ENCODE measurements at places on chromosomes 6 and 20.

DNA sequence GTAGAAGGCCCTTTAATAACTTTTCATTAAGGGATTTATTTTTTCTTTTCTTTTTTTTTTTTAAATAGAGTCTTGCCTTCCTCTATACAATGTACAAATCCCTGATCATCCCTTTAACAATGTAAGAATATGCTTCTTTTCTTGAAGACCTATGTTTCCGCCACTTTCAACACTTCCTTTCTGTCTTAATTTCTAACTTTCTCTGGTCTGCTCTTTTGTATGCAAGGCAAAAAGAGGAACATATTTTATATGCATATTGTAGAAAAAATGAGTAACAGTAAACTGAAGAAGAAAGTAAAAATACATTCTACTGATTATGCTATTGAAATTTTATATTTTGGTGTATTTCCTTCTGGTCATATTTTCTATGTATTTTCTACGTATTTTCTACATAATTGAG is 484.7 kb downstream of the TFAP2B start:
- DNase-seq: no peak

- DNase-seq: no peak
Measured at GRCh38 chr6:38767560-38767959, 52.4 kb downstream of the DNAH8 start.

DNA sequence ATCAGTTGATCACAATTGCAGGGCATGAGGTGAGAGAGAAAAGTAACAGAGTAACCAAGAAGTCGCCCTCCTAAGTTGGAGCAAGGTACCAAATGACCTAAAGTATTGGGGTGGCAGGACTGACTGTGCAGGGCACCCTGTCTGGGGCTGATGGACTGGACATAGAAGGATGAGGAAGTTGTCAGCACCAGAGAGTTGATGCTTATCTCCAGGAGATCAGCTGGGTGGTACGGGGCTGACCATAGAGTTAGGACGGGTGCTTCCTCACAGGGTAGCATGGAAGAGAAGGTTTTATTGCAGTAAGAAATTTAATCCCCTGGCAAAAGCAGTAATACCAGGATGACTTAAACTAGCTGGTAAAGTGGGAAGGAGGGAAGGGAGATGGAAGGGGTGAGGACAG is 66.7 kb downstream of the TMEM170B start:
- peak; percentile 7 for DNase-seq

DNA sequence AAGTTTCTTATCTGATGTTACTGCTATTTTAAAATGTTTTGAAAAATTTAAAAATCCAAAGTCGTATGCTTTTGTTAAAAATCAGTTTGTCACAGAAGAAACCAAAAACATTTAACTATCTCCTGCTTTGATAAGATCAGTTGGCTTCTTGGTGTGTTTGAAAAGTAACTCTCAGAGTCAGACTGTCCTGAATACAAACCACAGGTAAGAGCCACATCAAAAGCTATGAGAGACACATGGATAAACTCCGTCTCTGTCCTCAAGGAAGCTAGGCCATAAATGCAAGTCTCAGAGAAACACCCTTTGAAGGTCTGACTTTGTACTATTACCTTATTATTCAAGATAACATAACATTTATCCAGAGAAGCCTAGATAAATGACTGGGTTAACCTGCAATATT is 7.7 kb downstream of the HBS1L start:
- DNase-seq: no peak

- peak; percentile 24 for DNase-seq
Measured at GRCh38 chr6:168148231-168148849, 69.3 kb upstream of the FRMD1 start.

DNA sequence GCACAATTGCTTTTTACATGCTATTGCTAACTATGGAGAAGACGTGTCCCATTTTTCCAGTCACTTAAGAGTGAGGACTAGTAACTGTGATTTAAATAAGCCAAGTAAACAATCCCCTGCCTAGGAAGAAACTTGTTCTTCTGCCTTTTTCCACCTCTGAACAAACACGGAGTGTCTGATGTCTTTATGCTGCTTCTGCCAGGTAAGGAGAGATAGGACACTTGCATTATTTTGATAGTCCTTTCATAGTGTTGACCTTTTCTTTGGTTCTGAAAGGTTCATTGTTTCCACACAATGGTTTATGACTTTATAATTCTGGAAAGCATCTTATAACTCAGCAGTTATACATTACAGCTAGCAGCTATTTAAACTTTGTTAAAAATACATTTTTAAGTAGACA is 8.4 kb downstream of the LRP11 start:
- no peak for DNase-seq

- no peak for DNase-seq
Measured at GRCh38 chr20:62947532-62948300, 4.8 kb upstream of the SLC17A9 start.

DNA sequence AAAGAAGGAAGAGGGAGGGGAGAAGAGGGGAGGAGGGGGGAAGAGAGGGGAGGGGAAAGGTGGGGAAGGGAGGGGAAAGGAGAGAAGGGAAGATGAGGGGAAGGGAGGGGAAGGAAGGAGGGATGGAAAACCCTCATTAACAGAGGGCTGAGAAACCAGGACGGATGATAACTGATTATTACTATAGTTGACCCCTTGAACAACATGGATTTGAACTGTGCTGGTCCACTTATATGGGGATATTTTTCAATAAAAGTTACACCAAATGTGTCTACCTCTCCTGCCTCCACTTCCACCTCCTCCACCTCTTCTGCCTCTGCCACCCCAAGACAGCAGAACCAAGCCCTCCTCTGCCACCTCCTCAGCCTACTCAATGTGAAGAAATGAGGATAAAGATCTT is 184.1 kb upstream of the ARID1B start:
- DNase-seq: no peak

DNA sequence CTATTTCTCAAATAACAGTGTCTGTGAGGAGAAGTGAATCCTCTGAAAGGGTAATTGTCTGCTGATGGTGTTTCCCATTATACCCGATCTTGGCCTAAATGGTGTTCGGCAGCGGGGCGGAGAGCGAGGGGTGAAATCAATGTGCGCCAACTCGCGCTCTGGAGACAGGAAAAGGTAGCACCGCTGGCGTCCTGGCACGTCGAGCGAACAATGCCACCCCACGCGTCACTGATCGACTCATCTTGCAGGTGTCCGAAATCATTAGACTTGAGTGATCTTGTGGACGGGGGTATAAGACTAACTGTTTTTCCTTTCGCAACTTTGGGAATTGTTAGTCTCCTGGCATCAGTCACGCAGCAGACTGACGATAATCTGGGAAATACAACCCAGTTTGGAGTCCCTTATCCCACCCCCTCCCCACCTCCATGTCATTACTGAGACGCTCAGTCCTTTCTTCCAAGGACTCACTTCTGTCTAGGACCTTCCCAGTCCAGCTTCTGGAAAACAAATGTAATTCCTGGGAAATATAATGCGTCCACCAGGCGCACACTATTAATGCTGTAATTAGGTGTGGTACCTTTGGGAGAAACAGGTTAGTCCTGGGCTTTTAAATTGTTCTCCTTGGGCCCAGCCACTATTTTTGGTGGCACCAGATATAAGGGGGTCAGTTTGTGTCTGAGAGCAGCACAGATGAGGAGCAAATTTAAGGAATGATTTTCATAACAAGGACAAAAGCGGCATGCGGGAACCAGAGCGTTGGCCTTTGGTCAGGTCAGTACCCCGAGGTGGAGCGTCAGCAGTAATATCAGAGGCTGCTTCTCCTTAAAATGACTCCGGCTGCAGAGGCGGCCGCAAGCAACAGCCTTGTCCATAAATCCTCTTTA is 2.3 kb downstream of the LINC00237 start:
- no peak for DNase-seq

GRCh38 chr6:53090576-53090975 is 25.4 kb downstream of the FBXO9 start:
- no peak for DNase-seq

- no peak for DNase-seq
Measured at GRCh38 chr20:23013429-23013828, 21.7 kb upstream of the SSTR4 start.

DNA sequence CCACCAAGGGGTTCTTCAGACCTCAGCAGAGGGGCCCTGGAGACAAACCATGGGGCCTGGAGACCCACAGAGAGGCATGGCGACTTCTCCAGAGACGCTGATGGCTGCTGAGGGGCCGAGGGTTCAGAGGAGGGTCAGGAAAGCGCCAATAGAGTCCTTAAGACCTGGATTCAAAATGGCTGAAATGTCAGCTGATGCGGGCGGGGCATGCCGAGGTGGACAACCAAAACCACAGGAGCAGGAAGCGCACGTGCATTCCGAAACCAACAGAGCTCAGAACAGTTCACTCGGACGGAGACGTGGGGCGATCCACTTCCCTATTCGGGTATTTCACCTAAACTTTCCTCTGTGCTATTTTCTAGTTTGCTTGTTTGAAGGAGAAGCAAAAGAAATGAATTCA is 99.9 kb upstream of the RIN2 start:
- no peak for DNase-seq

DNA sequence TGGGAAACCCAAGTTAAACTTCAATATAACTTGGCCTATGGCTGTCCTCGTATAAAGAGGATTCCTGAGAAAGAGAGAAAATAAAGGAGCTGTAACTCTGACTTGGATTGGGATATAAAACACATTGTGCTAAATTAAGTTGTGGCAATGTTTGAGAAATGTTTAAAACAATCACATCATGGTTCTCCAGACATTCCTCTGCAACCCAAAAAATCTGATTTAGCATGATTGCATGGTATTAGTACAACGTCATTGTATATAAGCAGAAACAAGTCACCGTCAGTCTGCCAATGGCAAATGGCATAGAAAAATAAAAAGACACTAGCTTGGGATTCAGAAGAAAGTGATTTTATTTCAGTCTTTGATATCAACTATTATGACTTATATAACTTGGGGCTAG is 140.2 kb upstream of the FAM83B start:
- DNase-seq: no peak

DNA sequence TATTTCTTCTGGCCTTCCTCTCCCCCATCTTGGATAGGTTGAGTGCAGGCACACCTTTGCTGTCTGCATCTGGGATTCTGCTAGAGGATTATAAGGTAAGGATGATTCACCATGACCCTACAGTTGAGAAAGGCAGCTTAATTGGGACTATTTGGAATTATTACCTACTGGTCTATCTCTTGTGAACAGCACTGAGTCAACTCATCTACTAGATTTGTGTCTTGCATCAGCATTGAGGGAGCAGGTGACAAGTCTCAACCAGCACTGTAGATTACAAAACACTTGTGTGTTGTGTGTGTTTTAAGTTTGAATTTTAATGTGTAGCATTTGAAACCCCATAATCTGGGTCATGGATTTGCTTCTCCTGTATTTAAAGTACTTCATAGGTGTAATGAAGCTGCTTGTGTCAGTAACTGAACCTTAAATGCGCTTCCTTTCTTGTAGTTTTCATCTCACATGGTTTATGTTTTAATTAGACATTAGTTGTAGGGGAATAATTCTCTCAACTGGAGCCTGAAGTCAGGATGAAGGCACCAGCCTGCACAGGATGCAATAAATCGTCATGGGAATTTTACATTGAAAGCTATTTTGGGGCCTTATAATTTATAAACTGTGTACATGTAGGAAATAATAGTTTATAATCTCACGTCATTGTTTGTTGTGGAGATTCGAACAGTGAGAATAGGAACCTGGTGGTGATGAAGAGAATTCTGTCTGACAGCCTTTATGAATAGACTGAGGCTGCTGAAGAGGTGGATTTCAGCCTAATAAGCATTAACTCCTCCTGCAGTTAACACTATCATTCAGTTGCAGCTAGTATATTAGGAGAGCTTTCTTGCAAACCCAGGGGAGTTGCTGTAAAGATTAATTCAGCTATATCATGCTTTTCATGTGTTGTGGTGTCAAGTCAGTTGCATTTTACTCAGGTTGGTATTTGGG is 125.1 kb downstream of the JARID2 start:
- no peak for DNase-seq

- no peak for DNase-seq
Measured at GRCh38 chr20:14470977-14471661, 133.7 kb upstream of the FLRT3 start.

DNA sequence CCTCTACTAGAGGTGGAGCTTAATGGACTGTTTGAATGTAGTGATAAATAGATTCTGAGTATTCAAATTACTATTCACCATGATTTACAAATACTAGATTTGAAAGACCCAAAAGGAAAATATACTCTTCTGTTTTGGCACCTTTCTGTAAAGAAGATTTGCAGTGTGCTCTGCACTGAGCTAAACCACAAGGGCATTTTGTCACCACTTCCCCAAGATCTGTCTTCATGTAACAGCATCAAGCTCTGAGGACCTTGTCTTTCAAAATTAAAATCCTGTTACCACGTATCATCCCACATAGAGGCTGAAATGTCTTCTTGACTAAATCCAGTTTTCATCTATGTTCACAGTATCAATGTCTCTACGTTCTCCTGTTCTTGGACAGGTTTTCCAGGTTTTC is 3.3 kb upstream of the PGK2 start:
- DNase-seq: no peak

GRCh38 chr20:45892828-45893500 is 1.8 kb downstream of the CTSA start:
- DNase-seq: no peak

DNA sequence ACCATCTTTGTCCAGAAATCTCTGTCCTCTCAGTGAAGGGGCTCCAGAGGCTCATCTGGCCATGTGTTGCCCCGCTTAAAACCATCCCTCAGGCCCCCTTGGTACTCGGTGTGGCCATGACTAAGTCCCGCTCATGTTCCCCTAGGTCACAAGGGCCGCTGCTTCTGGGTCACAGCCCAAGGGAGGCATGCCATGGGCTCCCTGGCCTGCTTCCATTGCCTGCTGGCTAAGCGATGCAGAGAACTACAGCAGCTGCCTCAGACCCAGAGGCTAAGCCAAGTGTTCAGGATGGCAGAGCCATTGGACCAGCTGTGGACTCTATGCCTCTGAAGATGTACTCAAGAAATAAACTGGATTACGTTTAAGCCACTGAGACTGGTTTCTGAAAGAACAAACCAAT is 95.5 kb downstream of the ZFP64 start:
- DNase-seq: no peak

GRCh38 chr6:10151144-10151915 is 263.5 kb downstream of the TFAP2A start:
- DNase-seq: no peak

DNA sequence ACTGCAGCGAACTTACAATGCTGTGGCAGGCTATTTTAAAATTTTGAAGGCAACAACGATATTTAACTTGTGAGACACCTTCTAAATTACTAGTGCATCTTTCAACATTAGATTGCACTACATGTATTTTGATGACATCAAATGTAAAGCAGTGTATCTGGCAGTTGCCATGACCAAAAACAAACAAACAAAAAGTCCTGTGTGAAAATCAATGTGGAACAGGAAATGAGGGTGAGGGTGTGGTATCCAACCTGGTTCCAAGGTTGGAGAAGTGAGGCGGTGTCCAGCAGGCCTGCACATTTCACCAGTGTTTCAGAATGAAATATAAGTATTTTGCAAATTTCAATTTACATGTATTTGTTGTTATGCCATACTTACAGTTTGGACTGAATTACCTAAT is 112.0 kb downstream of the LAMP5 start:
- DNase-seq: no peak

GRCh38 chr6:17096652-17097051 is 5.2 kb upstream of the STMND1 start:
- no peak for DNase-seq

DNA sequence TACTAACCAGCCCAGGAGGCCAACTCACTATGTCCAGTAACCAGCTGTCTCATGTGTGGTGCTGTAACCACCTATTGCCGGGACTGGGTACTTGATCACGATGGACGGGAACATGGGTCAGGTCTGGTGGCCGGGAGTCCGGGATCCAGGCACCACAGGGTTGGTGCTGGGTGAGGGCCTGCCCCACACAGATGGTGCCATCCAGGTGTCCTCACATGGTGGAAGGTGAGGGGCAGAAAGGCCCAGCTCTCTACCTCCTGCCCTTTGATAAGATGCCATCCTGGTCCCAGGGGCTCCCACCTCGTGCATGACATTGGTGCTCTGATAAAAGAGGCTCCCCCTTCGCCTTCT is 116.3 kb downstream of the TAF4 start:
- no peak for DNase-seq
